T-helper 17 cell (primary cell): ENCODE measurements at places on chromosomes 4 and X.

DNA sequence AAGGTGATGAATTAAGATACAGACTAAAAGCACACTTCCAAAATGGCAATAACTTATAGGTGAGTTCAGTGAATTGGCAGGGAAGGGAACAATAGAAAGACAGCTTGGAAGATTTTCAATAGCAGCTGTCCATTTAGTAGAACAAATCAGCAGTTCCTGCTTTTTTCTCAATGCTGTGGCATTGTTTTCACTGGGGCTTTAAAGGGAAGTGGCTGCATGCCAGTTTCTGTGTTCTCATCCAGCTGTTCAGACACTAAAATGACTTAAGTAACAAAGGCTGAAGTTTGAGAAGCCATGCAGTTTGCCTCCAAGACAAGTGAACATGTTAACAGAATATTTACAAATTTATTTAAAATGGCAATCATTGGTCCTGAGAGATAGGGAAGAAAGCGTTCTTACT is 291.9 kb downstream of the FAM47A start:
- H3K4me1 ChIP-seq, result no peaks in the 10 kb centered on the region
- H3K27ac ChIP-seq, result no peak overlapping the region
- no peaks in the 10 kb centered on the region for H3K27me3 ChIP-seq
- DNase-seq, result no peak
- H3K36me3 ChIP-seq, result no peaks in the 10 kb centered on the region

DNA sequence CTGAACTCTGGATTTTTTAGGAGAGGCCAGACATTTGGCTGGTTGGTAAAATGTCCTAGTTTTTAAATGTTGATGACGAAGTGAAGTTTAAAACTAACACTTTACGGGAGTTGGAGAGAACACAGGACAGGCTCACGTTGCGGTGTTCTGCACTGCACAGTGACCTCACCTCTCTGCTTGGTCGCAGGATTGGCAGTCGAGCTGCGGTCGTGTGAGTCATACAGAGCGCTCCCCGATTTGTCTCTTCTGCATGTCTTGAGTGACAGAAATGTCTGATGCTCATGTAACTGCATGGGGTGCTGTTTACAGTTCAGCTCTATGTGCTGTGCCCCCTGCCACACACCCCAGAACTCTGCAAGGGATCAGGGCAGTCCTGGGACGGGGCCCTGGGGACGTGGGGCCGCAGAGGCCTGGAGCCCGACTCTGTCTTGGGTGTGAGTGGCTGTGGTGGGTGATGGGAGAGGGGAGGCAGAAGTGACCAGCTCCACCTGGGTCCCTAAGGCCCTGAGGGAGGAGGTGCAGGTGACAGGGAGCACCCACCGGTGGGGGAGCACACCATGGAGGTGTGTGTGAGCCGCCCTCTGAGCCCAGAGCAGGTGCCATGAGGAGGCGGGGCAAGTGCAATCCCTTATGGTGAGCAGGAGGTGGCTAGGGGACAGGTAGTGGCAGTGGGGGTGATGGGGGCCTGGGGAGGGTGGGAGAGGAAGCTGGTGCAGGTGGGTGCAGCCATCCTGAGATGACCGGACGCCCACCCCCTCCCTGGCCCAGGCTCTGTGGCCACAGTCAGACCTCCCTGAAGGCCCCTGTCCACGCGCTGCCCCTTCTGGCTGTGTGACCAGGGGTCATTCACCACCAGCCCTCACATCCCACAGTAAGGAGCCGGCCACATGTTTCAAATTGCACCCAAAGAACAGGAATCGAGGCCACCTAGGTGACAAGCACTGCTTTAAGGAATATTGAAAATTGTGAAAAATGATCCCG is 77.9 kb upstream of the ADRA2C start:
- no peak overlapping the region for H3K27ac ChIP-seq
- DNase-seq, result no peak
- H3K4me1 ChIP-seq, result no peaks in the 10 kb centered on the region
- peaks cover 31% of the 10 kb centered on the region for H3K27me3 ChIP-seq
- no peaks in the 10 kb centered on the region for H3K36me3 ChIP-seq
- no peak overlapping the region for H3K4me3 ChIP-seq

GRCh38 chr4:72631296-72631695 is 62.3 kb upstream of the ADAMTS3 start:
- no peaks in the 10 kb centered on the region for H3K27me3 ChIP-seq
- H3K27ac ChIP-seq, result no peak overlapping the region
- DNase-seq, result no peak
- H3K36me3 ChIP-seq, result no peaks in the 10 kb centered on the region

- H3K4me3 ChIP-seq, result no peak overlapping the region
- no peaks in the 10 kb centered on the region for H3K27me3 ChIP-seq
- no peaks in the 10 kb centered on the region for H3K36me3 ChIP-seq
- no peak for DNase-seq
Measured at GRCh38 chrX:23644744-23645143, 22.5 kb upstream of the PRDX4 start.

DNA sequence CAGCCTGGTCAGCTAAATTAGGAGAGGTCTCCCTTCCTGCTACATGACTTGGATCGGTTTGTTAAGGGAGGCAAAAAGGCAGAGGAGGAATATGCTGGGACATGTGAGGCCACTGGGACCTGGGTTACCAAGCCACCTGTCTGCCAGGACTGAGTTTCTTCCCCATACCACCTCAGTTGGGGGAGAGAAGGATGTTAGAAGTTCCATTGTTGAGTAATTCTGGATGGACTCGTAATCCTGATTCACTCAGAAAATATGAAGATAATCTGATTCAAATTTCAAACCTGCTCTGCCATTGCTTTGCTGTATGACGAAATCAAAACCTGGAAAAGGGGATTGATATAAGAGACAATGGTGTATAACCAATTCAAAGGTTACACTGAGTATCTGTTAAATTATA is 97.4 kb upstream of the S100G start:
- H3K4me3 ChIP-seq, result no peak overlapping the region
- DNase-seq, result no peak
- H3K36me3 ChIP-seq, result no peaks in the 10 kb centered on the region
- H3K4me1 ChIP-seq, result no peaks in the 10 kb centered on the region
